Gastrocnemius medialis (tissue), 4 donors: ENCODE measurements at places on chromosomes 5 and 9. TPM values are rescaled to one million over a fixed set of nuclear protein-coding genes. Genes with fewer than 3 reads are reported as not detected.

The OLFM1 gene
- total RNA-seq = 5.7 TPM

The DMRT2 gene
- 3.9 TPM for total RNA-seq

The PPIC gene
- total RNA-seq = 19.9 TPM

The IFNA21 gene
- total RNA-seq = not detected

The CKMT2 gene
- 550 TPM for total RNA-seq

The GLRX gene
- 2,721 TPM for total RNA-seq

The C9orf40 gene
- 2.2 TPM for total RNA-seq

The SPATA31D1 gene
- not detected for total RNA-seq

The TTC39B gene
- 1.8 TPM for total RNA-seq

The PCDHA11 gene
- not detected for total RNA-seq

The DMGDH gene
- total RNA-seq = 0.46 TPM

The RMRP gene
- total RNA-seq = 715 TPM

DNA sequence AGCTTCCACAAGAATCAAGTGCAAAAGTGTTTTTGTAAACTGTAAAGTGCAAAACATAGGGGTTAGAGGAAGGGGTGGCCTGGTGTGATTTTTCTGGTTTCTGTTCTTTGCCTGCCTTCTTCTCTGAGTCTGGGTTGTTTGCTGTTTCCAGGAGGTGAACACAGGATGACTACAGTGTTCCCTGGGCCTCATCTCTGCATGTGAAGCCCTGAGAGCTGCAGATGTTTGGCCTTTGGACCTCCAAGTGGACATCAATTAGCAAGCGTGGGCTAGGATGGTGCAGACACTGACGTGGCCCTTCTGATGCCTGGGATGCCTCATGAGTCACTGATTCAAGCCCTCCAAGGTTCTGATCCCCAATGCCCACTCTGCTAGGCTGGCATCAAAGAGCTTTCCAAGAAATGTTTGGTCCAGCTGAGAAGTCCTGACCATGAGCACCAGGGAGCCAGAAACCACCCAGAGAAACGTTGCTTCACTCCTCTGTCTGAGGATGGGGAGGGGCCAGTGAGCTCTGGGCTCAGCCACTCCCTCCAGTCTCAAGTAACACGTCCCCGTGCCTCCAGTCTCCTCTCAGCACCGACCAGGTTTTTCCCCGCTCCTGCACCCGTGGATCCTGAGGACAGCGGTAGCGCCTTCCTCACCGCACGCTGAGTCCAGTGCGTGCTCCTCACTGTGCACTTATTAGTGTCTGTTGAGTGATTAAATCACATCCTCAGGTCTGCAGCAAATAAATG is 7.6 kb downstream of the IL9 start:
- DNase-seq = no peak
- H3K4me1 ChIP-seq = no peaks in the 10 kb centered on the region
- H3K27ac ChIP-seq = no peak overlapping the region
- H3K36me3 ChIP-seq = no peaks in the 10 kb centered on the region
- no peaks in the 10 kb centered on the region for H3K27me3 ChIP-seq

DNA sequence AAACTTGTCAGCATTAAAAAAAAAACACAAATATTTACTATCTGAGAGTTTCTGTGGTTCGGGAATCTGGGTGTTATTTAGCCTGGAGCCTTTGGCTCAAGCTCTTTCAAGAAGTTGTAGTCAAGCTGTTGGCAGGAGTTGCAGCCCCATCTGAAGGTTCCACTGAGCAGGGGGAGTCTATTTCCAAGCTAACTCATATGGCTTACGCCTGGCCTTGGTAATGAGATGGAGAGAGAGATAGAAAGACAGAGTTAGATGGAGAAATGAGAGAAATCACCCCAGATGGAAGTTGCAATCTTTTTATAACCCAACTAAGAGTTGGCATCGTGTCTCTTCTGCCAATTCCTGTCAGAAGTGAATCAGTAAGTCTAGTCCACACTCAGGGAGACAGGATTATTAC is 1075.2 kb upstream of the SEMA6A start:
- no peak overlapping the region for H3K4me3 ChIP-seq
- no peaks in the 10 kb centered on the region for H3K36me3 ChIP-seq
- no peak overlapping the region for H3K27ac ChIP-seq
- H3K4me1 ChIP-seq = no peaks in the 10 kb centered on the region

- H3K27me3 ChIP-seq = no peaks in the 10 kb centered on the region
- no peaks in the 10 kb centered on the region for H3K4me1 ChIP-seq
These were observed 1272.0 kb upstream of the ACO1 start for GRCh38 chr9:31112491-31112890.

DNA sequence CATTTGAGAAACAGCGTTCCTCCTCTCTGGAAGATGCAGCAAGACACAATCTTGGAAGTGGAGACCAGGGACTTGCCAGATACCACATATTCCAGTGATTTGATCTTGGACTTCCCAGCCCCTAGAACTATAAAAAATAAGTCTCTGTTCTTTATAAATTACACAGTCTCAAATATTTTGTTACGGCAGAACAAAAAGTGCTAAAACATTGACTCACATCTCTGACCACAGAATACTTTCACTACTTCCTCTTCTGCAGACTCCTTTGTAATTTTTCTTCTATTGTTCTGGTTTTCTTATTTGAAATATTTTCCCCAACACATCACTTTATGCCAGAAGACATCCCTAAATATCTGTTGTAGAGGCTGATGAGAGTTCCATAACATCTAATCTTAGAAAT is 706.1 kb upstream of the CDH18 start:
- H3K27ac ChIP-seq = no peak overlapping the region
- no peaks in the 10 kb centered on the region for H3K36me3 ChIP-seq

DNA sequence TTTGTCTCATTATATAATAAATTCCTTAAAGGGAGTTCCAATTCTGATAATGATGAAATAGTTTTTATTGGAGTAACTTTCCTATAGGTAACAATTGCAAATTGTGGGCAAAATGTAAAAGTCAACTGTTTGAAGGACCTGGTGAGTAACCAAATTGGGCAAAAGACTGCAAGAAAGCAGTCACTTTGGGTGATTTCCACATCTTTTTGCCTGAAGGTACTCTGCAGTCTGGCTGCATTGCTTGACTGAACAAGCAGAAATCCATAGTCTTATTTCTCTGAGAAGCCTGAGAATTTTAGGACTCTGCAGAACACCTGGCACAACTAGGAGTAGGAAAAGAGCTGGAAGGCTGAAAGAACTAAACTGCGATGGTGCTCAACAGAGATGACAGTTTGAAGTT is 114.9 kb downstream of the HOMER1 start:
- H3K4me3 ChIP-seq = no peak overlapping the region
- no peak for DNase-seq
- H3K4me1 ChIP-seq = no peaks in the 10 kb centered on the region
- no peaks in the 10 kb centered on the region for H3K27me3 ChIP-seq
- no peak overlapping the region for H3K27ac ChIP-seq
- peaks cover 28% of the 10 kb centered on the region for H3K36me3 ChIP-seq

DNA sequence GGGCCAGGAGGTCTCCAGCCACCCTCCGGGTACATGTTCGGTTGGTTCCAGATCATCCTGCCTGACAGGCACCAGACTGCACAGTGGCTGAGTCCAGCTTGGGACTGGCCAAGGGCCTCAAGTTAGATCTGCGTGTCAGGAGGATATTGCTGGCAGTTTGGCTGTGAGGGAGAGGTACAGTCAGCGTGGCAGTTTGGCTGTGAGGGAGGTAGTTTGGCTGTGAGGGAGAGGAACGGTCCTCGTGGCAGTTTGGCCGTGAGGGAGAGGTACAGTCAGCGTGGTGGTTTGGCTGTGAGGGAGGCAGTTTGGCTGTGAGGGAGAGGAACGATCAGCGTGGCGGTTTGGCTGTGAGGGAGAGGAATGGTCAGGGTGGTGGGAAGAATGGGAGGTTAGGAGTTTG is 39.0 kb downstream of the CACNA1B start:
- no peak overlapping the region for H3K27ac ChIP-seq
- no peaks in the 10 kb centered on the region for H3K36me3 ChIP-seq
- no peak overlapping the region for H3K4me3 ChIP-seq
- H3K27me3 ChIP-seq = no peaks in the 10 kb centered on the region
- no peaks in the 10 kb centered on the region for H3K4me1 ChIP-seq

DNA sequence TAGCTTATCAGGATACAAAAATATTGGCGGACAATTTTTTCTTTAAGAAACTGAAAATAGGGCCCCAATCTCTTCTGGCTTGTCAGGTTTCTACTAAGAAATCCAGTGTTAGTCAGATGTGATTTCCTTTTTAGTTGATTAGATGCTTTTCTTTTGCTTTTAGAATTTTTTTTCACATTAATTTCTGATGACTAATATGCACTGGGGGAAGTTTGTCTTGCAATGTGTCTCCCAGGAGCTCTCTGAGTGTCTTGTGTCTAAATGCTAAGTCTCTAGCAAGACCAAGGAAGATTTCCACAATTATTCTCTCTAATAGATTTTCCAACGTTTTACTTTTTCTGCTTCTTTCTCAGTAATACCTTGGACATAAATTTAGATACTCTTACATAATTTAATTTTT is 559.8 kb upstream of the TYRP1 start:
- H3K27me3 ChIP-seq = no peaks in the 10 kb centered on the region
- no peaks in the 10 kb centered on the region for H3K4me1 ChIP-seq
- DNase-seq = no peak
- no peaks in the 10 kb centered on the region for H3K36me3 ChIP-seq

DNA sequence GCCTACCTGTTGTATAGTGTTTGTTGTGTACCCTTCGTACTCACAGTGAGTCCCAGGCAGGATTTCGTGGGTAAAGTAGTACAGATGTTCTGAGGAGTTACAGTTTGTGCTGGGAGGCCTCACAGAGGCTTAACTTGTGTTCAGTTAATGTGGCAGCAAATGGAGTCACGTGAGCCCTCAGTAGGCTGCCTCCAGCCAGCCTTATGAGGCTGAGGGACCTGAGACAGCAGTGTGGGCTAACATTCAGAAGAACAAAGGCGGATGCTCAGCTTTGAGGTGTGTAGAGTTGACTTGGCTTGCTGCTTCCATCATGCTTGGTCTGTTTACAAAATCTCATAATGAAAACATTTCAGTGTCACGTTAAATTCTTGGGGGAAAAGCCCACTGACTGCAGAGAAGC is 118.1 kb downstream of the TRIO start:
- no peak for DNase-seq
- no peaks in the 10 kb centered on the region for H3K36me3 ChIP-seq
- H3K27ac ChIP-seq = no peak overlapping the region

DNA sequence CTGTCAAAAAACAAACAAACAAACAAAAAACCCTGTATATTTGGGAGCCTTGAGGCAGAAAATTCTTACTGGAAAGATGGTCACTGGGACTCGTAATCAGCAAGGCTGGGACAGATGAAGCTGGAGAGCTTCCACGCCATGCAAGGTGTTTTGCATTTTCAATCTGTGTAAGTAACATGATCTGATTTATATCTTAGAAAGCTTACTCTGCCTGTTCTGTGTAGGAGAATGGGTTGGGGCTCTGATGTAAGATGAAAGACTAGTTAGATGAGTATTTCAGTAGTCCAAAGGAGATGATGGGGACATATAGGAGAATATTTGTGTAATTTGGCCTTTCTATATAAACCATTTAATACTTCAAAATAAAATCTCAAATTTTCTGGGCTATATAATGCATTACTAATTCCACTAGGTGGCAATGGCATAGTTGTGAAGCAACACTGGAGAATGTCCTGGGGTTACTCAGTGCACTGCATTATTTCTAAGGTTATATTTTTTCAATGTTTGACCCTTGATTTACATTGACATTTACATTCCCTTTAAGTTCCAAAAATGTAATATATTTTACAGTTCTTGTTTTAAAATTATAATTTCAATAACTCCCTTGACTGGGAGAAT is 21.9 kb upstream of the FSD1L start:
- DNase-seq = no peak
- H3K4me1 ChIP-seq = no peaks in the 10 kb centered on the region
- H3K4me3 ChIP-seq = no peak overlapping the region
- H3K27me3 ChIP-seq = no peaks in the 10 kb centered on the region

- no peak overlapping the region for H3K4me3 ChIP-seq
- no peak overlapping the region for H3K27ac ChIP-seq
- no peak for DNase-seq
- H3K36me3 ChIP-seq = no peaks in the 10 kb centered on the region
- H3K4me1 ChIP-seq = peaks cover 12% of the 10 kb centered on the region
These were observed 20.2 kb downstream of the TEK start for GRCh38 chr9:27129221-27129620.

- DNase-seq = no peak
- no peaks in the 10 kb centered on the region for H3K36me3 ChIP-seq
- no peak overlapping the region for H3K4me3 ChIP-seq
- no peaks in the 10 kb centered on the region for H3K27me3 ChIP-seq
- H3K4me1 ChIP-seq = no peaks in the 10 kb centered on the region
These were observed 72.5 kb upstream of the CACNA1B start for GRCh38 chr9:137804908-137805630.

DNA sequence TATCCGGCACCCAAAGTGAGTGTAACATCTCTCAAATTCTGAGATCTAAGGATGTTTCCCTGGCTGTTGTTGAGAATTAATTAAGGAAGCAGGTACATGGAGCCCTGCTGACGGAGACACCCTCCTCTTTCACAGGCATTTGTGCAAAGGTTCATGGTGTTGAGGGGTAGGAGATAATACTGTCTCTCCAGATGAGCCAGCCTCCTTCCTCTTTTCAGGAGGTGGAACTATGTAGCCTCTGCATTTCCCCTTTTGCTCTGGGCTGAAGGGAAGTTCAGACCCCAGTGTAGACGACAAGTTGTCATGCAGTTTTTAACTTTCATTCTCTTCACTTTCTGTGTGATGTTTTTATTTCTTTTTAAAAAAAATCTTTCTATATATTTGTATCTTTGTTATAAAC is 107.5 kb downstream of the GALNT10 start:
- H3K27ac ChIP-seq = no peak overlapping the region
- peaks cover 11% of the 10 kb centered on the region for H3K4me1 ChIP-seq
- H3K4me3 ChIP-seq = no peak overlapping the region
- H3K36me3 ChIP-seq = peaks cover 7% of the 10 kb centered on the region
- no peak for DNase-seq

GRCh38 chr9:36762958-36763357 is 190.3 kb downstream of the MELK start:
- DNase-seq = no peak
- H3K36me3 ChIP-seq = no peaks in the 10 kb centered on the region
- H3K27me3 ChIP-seq = peaks cover 9% of the 10 kb centered on the region
- no peak overlapping the region for H3K27ac ChIP-seq
- H3K4me1 ChIP-seq = no peaks in the 10 kb centered on the region

DNA sequence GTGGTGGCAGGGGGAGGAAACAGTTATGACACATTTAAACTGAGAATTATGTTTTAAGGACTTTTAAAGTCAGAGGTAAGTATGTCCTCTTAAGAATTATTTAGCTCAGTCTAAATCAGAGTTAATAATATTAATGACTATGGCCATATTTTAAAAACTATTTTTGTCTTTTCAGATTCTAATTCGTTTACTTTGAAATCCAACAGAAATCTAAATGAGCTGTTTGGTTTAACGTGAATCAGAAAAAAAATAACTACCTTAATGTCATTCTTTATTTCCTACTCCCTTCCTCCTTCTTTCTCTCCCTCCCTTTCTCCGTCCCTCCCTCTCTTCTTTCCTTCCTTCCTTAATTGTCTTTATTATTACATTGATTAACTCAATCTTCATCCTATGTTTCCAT is 14.7 kb downstream of the C1QTNF3 start:
- H3K36me3 ChIP-seq = no peaks in the 10 kb centered on the region
- no peak overlapping the region for H3K27ac ChIP-seq
- no peak overlapping the region for H3K4me3 ChIP-seq
- no peaks in the 10 kb centered on the region for H3K27me3 ChIP-seq
- DNase-seq = no peak

- H3K4me1 ChIP-seq = no peaks in the 10 kb centered on the region
- no peak overlapping the region for H3K27ac ChIP-seq
- DNase-seq = no peak
- no peak overlapping the region for H3K4me3 ChIP-seq
- H3K27me3 ChIP-seq = no peaks in the 10 kb centered on the region
- no peaks in the 10 kb centered on the region for H3K36me3 ChIP-seq
These were observed 57.3 kb downstream of the FGF18 start for GRCh38 chr5:171476701-171477100.

GRCh38 chr9:126608551-126608950 is 5.2 kb upstream of the LMX1B start:
- H3K4me1 ChIP-seq = peaks cover 9% of the 10 kb centered on the region
- no peak for DNase-seq
- H3K27ac ChIP-seq = no peak overlapping the region
- no peaks in the 10 kb centered on the region for H3K36me3 ChIP-seq
- H3K27me3 ChIP-seq = peaks cover 45% of the 10 kb centered on the region
